NCI-H1105 (cell line): ENCODE measurements at places on chromosomes 6 and 20.

GRCh38 chr6:42604150-42604549 lies 40.3 kb downstream of the UBR2 start:
- no peak for DNase-seq

DNA sequence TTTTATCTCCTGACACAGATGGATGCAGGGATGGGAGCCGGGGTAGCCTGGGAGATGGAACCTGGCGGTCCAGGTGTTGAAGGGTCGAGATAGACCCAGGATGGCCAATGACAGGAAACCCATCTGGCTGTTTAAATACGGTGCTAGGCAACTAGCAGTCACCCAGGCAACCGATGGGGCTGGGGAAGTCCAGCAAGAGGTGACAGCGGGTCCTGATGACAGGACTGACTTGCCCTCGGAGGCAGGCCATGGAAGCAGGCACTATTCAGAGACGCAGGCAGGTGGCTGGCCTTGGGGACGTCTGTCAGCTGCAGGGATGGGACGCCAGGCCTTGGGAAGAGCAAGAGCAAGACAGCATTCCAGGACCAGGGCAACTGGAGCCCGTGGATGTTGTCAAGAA lies 135.4 kb upstream of the RALGAPA2 start:
- no peak for DNase-seq

- DNase-seq, result peak; percentile 87
Observed at GRCh38 chr20:6053776-6054688, at the start of gene LRRN4. Gene LRRN4 (minus strand): TSS chr20:6054060. CDS start chr20:6052799, 1,261 bp downstream.

GRCh38 chr20:51802170-51802751 lies at the start of gene SALL4:
Gene SALL4 (minus strand): TSS chr20:51802521. CDS start chr20:51802408, 113 bp downstream.
- no peak for DNase-seq

- no peak for DNase-seq
Observed at GRCh38 chr6:35055891-35056290, 85.2 kb downstream of the TCP11 start.

DNA sequence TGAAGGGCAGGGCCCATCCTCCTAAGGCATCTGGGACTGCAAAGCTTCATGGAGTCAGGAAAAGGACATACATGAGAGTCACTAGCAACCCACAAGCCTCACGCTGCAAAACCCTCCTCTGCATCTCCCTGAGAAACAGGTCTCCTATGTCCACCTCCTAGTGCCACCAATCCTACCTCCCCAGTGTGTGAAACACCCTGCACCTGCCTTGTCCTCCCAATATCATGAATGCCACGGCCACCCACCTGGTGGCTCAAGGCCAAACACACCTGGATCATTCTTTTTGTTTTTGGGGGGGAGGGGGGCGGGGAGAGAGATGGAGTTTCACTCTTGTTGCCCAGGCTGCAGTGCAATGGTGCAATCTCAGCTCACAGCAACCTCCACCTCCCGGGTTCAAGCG lies 90.5 kb downstream of the ZMYND8 start:
- no peak for DNase-seq

GRCh38 chr20:10521068-10521831 lies 86.1 kb downstream of the SLX4IP start:
- no peak for DNase-seq

- no peak for DNase-seq
Observed at GRCh38 chr6:155402656-155403304, 52.9 kb downstream of the NOX3 start.

- DNase-seq, result peak; percentile 42
Observed at GRCh38 chr6:56842686-56843475, 112.0 kb upstream of the BEND6 start.

- no peak for DNase-seq
Observed at GRCh38 chr6:29751480-29751879, 28.2 kb downstream of the HLA-F start.

DNA sequence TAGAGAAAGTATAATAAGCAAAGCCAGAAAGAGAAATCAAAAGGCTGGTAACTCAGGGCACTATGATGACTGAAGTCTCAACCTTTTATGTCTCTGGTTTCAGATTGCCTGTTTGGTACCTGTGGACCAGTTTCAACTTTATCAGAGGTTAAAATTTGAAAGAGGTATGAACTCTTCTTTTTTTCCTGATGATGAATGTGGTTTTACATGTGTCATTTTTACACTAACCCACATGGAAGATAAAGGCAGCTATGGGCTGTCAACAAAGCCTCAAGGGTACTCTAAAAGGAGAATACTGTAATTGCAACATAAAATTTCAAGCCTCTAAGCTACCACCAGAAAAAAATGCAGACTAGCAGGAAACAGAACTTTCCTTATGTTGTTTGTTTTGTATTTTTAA lies 52.4 kb downstream of the RNF144B start:
- DNase-seq, result no peak

DNA sequence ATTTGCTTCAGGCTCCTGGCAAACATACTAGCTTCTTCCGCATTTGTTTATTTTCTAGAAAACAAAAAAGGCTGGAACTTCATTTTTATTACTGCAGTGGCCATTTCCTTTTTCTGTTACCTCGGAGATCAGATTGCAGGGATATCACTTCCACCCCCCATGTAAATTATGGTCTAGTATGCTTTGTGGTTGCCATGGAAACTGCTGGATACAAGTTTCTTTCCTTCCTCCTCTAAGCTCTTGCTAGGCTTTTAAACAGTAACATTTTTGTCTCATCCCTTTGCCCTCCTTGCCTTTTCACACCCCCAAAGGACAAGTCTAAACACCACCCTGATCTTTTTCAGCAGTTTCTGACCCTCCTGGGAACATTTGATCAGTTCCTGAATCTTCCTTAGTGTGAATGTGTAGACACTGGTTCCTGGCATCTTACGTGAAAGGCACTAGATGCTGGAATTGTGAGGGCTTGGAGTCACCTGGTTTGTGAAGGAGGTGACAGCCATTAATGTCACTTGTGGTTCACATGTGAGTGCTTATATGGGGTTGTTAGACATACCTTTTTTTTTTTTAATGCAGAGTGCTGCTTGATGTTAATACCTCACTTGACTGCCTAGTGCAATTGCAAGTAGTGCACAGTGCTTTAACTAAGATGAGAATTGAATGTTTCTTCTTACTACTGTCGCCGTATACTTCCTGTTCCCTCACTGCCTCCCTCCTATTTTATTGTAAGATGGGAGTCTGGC lies 181.6 kb downstream of the JARID2 start:
- no peak for DNase-seq

- DNase-seq, result no peak
Observed at GRCh38 chr20:16209357-16209756, 363.9 kb downstream of the KIF16B start.

- DNase-seq, result no peak
Observed at GRCh38 chr6:110664933-110665332, 150.3 kb downstream of the CDK19 start.

DNA sequence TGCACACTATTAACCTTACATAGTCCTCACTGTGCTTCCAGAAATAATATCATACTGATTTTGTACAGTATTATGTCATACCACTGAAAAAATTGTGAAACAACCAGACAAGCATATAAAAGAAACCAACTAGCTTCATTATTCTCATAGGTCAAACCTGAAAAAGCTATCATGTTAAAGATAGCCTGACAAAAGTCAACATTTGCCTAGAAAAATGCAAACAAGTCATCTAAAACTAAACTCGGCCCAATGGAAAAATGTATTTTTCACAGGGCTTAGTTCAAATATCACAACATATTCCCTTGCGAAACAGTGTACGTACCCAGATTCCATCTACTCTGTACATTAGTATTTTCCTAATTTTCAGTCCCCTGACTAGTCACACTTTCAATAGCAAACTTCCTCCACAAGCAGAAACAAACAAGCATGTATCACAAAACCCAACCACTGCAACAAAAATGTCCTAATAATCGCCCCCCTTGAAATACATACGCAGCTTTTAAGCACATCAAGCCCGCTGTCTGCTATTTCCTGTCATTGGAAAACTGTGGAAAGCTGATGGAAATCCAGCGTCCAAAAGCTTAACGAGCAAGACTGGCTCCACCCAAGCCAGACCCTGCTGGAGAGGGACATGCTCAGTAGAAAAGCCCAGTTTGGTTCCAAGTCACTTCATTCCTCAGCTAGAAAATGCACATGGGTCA lies 93.1 kb downstream of the EPB41L2 start:
- no peak for DNase-seq

- DNase-seq, result no peak
Observed at GRCh38 chr20:51462566-51463276, 79.8 kb downstream of the NFATC2 start.

GRCh38 chr6:94361304-94362060 lies 942.1 kb upstream of the EPHA7 start:
- DNase-seq, result no peak

DNA sequence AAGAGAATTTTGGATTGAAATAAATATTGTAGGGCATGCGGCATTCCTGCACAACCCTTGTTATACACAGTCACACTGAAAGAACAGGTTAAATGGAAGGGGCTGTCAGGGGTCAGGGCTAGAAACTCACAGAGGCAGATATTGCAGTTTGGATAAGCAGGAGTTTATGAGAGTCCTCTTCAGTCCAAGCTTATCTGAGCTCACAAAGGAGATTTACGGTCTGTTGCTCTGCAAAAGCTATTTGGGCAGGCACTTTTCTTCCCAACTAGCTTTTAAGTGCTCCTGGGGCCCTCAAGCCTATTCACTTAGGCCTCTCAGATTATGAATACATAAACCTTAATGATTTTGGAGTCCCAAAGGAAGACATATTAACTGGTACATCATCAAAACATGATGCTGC lies 156.2 kb downstream of the SOX4 start:
- peak; percentile 92 for DNase-seq

- DNase-seq, result no peak
Observed at GRCh38 chr6:5343998-5344397, 82.7 kb downstream of the FARS2 start.

- no peak for DNase-seq
Observed at GRCh38 chr6:109964949-109965348, 13.2 kb upstream of the GPR6 start.

- DNase-seq, result no peak
Observed at GRCh38 chr6:45483501-45483900, 105.8 kb upstream of the SUPT3H start.

DNA sequence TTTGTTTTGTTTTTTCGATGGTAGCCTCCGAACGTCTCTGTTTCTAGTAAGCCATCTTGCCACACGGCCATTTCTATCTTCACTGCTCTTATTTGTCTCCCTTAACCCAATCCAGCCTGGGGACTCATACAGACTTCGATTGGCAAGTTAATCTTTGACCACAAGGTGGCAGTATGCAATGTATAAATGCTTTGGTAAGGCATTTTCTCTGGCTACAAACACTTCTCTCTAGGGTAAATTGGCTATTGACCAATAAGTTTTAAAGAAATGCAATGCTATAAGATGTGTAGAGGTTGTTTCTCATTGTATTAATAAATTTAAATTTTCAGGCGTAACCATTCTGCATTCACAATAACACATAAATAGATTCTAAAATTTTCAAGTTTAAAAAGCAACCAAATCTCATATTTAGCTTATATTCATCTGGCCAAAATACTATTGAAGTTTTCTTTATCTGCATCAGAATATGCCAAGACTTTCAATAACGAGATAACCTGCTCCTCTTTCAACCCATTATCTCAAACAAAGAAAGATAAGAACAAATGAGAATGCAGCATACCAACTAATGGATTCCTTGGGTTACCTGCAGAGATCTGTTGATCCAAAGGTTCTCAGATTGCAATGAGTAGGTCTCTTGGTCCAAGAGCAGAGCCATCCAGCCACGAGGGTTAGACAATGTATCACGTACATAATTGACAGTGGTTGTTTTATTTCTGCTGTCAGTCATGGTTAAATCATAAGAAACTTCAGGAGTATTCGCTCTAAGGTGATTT lies 231.9 kb downstream of the PKHD1 start:
- peak; percentile 74 for DNase-seq

- no peak for DNase-seq
Observed at GRCh38 chr6:150592377-150592995, 7.2 kb upstream of the PLEKHG1 start.

DNA sequence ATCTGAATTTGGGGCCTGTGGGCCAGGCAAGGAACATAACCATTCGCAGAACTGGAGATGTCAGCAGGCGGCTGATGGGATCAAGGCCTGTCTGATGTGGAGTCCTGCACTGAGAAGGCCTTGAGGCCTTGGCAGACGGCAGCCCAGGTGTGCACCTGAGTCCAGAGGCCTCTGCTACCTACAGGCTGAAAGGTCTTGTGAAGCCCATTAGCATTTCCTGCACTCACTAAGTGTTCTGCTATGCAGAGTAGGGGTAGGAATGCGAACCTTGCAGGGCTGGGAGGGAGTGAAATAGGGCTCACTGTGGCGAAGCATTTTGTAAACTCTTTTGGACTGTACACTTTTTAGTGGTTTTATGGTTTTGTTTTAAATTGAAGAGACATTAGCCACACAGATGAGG lies 48.3 kb upstream of the RNF24 start:
- no peak for DNase-seq

DNA sequence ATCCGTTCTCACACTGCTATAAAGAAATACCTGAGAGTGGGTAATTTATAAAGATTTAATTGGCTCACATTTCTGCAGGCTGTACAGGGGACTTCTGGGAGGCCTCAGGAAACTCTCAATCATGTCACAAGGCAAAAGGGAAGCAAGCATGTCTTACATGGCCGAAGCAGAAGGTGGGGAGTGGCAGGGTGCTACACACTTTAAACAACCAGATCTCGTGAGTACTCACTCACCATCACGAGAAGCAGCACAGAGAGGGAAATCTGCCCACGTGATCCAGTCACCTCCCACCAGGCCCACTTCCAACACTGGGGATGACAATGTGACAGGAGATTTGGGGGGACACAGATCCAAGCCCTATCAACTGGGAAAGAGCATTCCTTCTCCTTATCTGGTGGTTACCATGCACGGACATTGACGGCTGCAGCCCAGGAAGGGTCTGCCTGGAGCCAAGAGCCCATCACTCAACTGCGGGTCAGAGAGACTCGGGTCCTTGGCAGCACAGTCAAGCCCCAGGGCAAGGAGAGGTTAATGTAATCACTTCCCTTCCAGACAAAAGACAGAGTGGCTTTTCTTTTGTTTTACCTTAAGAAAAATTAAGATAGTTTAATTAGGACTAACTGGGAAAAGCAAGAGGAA lies 112.3 kb upstream of the CST7 start:
- DNase-seq, result no peak

DNA sequence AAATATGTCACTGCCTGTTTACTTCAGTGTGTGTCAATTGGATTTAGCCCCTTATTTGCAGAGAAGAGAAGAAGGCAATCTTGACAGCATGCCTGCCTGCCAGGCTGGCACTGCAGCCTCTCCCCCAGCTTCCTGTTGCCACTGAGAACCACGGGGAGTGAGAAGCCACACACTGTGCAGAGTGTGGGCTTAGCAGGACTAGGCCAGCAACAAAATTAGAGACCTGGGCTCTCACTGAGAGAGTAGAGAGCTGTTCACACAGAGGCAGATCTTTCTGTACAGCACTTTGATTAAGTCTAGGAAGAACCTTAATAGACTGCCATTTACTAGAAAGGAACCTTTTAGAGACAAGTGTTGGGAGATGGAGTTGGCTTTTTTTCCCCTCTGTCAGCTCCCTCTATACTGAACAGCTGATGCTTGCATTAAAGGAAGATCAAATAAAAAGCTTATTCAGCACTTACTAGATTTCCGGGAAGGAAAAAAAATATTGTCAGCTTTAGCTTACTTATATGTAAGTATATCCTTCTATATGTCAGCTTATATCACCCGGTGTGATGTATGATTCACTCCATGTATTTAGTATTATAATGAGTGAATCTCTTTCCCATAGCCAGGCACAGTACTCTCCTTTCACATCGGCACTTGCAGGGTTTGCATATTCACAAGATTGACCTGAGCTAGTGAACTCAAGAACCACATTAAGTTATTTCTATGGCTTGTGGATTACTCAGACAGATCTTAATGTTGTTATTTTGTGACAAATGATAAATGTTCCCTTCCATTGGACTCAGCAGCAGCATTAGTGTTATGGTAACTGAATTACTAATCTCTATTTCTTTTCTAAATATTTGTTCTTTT lies 851.0 kb upstream of the EPHA7 start:
- DNase-seq, result no peak
